ENCODE measurements at places on chromosomes 11 and 22. TPM values are rescaled to one million over a fixed set of nuclear protein-coding genes. Genes with fewer than 3 reads are reported as not detected.

DNA sequence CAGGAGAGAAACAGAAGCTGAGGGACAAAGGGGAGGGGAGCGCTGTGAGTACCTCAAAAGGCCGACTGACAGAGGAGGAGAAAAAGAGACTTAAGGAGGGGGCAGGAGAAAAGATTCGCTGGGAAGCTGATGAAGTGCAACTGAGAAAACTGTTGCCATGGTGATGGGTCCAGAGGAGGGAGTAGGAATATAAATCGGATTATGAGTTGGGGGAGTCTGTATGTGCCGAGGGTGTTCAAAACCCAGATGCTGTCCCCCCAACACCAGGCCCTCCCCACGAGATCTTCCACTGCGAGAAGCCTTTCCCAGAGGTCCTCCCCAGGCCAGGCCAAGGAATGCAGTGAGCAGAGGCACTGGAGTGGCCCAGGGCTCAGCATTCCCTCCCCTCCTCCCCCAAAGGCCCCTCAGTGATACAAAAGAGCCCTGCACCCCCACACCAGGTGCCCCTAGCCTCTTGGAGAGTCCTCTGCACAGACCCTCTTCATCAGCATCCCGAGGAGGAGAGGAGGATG lies 13.7 kb upstream of the BCL9L start:
- DNase-seq = no peak

DNA sequence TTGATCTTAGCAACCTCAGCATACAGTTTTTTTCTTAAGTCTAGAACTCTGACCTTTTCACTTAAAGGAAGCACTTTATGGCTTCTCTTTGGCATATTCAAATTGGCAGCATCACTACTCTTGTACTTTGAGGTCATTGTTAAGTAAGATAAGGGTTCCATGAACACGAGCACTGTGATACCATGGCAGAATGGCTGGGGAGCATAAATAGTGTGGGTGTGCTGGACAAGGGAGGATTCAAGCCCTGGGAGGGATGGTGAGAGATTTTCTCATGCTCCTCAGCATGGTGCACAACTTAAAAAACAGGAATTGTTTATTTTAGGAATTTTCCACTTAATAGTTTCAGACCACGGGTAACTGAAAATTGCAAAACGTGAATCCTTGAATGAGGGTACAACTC lies 111.4 kb downstream of the ATXN10 start:
- DNase-seq = no peak

DNA sequence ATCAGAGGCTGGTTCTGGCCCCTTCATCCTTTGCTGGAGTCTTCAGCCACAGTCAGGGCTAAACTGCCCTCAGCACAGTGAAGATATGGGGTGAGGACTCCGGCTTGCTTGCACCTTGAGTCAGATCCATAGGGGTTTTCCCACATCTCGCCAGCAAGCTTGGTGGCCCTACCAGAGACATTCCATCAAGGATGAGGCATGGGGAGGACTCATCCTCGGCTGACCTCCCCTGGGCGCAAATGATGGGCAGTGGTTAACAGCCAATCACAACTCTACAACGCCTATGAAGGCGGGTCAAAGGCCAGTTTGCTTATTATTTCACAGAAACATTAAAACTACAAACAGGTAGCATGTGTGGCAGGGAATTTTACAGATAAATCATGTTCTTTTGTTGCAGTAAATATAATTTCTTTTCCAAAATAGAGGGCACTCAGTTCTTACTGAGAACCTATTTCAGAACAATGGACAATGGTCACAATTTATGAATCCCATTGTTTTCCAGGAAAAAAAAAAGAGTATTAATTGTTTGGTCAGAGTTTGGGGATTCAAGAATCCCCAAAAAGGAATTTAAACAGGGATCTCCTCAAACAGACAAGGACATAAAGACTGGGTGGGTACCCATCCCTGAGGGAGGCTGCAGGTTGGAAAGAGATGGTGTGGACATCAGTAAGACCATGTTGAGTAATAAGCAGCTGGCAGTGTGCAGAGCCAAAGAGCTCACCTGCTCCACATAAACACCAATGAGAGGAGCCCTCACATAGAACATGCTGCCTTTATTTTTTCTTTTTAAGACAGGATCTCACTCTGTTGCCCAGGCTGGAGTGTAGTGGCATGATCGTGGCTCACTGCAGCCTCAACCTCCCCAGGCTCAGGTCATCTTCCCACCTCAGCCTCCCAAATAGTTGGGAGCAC lies 14.8 kb downstream of the PLAAT3 start:
- peak; percentile 34 for DNase-seq

DNA sequence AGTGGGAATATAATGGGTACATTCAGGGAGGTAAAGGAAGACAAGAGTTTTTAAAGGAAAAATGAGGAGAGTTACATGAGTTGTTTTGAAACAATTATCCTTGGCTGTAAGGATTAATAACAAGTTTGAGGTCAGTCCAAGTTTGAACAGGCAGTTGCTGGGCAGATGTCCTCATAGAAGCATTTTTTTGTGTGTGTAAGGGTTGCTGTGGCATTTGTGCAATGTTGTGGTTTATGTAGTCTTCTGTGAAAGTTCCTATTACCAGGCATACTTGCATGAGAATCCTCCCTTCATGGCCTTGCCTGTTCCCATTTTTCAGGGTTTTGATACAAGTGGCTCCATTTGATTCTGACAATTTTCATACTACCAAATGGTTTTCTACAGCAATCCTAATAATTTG lies 400.2 kb downstream of the KCNA4 start:
- DNase-seq = no peak

DNA sequence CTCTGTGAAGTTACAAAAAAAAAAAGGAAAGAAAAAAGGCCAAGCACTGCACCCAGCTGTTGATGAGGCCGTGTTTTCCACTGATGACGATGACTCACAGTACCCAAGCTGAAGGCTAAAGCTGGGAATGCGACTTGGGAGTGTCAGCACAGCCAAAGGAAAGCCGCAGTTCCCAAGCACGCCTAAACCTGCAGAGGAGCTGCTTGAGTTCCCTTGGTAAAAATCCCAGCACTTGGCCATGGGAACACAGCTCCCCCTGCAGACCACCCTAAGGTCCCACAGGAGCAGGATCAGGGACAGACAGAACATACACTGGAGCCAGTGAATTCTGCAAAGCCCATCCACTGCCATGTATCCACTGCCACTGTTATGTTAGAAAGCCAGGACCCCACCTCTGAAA lies 39.9 kb downstream of the SERGEF start:
- peak; percentile 61 for DNase-seq

DNA sequence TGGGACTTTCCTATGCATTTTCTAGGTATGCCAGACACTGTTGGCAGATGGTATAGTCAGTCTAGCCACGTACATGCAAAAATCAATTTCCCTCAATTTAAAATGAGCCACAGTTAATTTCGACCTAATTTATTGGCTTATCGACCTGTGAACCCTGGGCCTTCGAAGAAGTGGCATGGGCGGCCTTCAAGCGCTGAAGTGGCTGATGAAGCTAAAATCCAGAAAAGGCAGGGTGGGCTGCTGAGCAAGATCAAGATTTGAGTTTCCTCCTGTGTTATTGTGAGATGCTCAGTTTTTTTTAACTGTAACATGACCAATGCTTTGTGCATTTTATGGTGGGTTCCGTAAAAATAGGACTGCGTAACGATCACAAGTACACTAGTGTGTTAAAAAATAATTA lies 5.8 kb upstream of the SORL1-AS1 start:
- no peak for DNase-seq

- no peak for DNase-seq
These were observed 35.0 kb downstream of the DKK3 start for GRCh38 chr11:11973361-11973800.

DNA sequence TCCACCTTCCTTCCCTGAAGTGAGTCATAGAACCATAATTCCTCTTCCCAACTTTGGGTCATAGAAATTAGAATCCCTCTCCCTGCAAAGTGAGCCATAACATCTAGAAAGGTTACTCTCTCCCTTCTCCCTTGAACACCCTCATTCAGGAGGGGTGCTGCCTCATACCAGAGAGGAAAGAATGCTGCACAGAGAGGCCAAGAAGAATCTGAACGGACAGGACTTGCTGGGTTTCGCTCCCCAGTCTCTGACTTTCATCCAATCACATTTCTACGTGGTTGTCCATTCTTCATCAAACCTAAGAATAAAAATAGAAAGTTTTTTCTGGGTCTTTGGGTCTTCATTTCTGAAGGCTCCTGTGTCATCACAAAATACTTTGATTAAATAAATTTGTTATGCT lies 31.0 kb upstream of the BIRC3 start:
- DNase-seq = no peak

DNA sequence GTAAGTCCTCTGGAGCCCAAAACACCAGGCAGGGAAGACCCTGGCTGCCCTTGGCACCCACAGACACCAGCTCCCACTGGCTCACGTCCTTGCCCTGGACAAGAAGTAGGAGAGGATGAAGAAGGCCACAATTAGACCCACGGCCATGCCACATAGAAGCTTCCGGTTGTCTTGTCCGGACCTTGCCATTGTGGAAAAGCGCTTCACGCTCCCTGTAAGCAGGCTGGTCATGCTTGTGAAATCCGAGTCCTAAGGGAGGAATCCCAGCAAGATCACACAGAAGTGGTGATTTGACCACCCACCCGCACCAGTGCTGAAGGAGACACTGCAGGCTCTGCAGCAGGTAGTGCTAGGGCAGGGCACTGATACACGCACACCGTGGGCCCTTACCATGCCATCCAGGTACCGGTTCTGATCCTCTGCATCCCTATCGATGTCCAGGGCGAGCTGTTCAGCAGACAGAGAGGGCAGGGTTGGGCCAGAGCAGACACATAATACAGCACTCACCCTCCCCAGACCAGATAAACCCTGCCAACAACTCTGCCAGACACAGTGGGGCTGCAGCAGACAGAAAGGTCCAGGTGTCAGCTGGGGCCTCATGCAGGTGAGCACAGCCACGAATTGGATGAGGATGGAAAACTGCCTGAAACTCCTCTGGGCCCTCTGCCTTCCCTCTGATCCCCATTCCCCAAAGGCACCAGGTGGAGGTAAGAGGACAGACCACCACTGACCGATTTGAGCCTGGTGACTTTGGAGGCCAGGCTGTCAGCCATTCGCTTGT lies 1.8 kb downstream of the BET1L start:
- DNase-seq = no peak

DNA sequence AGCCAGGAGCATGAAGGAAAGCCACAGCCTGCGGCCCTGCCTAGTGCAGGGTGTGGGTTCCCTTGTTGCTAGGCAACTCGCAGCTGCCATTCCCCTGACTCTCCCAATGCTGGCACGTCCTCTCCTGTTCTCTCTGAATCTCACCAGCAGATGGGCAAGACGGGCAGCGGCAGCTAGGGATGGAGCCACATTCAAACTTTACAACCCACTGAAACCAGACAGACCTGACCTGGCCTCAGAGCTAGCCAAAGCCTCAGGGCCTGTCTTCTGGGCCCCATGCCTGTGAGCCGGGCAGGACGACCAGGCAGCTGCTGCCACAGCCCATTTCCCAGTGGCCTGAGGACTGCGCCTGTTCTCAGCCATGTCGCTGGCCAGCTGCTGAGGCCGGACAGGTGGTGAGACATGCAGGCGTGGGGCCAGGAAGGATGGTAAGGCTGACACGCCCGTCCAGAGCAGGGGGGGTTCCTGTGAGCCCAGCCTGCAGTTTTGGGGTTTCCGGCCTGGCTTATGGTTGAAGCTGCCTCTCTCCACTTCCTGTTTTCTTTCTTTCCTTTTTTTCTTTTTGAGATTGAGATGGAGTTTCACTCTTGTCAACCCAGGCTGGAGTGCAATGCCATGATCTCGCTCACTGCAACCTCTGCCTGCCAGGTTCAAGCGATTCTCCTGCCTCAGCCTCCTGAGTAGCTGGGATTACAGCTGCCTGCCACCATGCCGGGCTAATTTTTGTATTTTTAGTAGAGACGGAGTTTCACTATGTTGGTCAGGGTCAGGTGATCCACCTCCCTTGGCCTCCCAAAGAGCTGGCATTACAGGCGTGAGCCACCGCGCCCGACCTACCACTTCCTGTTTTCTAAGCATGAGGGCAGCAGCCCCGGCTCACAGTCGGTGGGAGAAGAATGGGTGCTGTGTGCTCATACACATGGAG lies 4.1 kb downstream of the SUN2 start:
- DNase-seq = no peak

Gene UBQLN3
- not detected for polyA plus RNA-seq

Gene GNAZ
- polyA plus RNA-seq = 5.4 TPM

Gene MUC2
- not detected for polyA plus RNA-seq

Gene PGM2L1
- polyA plus RNA-seq = 1.0 TPM

Gene JAML
- polyA plus RNA-seq = not detected

Data from SK-N-SH (cell line).